ENCODE measurements at places on chromosomes 7 and 10.

GRCh38 chr10:127198307-127198706, 1.9 kb upstream of the INSYN2A start:
- DNase-seq = no peak

- DNase-seq = no peak
Measured at GRCh38 chr10:55897490-55897921, 463.6 kb downstream of the ZWINT start.

- DNase-seq = no peak
Measured at GRCh38 chr10:12384906-12385305, 35.6 kb downstream of the CAMK1D start.

- DNase-seq = no peak
Measured at GRCh38 chr10:78139341-78139740, 105.7 kb downstream of the RPS24 start.

DNA sequence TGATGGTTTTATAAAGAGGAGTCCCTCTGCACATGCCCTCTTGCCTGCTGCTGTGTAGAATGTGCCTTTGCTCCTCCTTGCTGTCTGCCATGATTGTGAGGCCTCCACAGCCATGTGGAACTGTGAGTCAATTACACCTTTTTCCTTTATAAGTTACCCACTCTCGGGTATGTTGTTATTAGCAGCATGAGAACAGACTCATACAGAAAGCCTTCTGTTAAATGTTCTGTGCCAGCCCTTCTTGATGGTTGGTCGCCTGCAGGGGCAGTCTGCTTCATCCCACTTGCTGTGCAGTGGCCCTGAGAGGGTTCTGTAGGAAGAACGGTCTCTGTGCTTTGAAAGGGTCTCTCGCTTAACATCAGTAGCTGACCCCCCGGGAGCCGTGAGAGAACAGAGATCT, 248.9 kb upstream of the IGFBP3 start:
- DNase-seq = no peak

DNA sequence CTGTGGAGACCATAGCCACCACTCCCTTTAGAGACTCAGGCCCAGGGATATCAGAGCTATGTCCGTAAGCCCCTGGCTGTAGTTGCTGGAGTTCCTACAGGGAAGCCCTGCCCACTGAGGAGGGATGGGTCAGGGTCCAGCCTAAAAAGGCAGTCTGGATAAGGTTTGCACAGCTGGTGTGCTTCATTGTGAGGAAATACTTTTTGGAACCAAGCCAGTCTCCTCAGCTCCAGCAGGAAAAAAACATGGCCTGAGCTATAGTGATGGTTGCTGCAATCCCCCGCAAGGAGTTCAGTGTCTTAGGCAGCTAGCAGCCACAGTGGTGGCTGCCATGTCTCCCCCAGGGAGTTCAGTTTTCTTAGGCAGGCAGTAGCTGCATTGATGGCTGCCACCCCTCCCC, 52.6 kb upstream of the CYP2C8 start:
- DNase-seq = no peak

GRCh38 chr10:132849546-132850031, 63.6 kb upstream of the NKX6-2 start:
- DNase-seq = no peak

GRCh38 chr7:100486753-100487446, 3.2 kb downstream of the NYAP1 start:
- no peak for DNase-seq

- DNase-seq = no peak
Measured at GRCh38 chr10:128625926-128626325, 499.7 kb upstream of the MKI67 start.

DNA sequence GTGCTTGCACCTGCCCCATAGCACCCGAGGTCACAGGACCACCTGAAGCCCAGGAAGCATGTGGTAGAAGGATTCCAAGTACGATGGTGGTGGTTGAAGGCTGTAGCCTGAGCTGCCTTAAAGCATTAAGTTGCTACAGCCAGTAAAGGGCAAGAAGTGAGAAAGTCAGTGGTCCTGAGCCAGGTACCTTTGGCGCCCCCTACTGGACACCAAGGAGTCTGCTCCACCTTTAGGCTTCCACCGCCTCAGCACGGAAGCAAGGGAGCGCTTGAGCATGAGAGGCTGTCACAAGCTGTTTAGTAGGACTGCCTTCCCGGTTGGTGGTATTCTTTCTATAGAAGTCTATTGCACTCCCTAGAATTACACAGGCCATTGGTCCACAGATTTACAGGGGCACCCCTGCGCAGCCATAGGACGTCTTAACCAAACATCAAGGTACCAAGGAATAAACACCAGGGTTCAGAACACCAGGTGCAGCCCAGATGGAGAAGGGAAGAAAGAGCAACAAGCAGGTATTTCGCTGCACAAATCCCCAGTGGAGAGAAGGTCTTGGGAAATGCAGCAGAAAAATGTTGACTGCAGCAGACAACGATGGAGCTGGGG, 2.2 kb downstream of the CRTAC1 start:
- peak; percentile 51 for DNase-seq

DNA sequence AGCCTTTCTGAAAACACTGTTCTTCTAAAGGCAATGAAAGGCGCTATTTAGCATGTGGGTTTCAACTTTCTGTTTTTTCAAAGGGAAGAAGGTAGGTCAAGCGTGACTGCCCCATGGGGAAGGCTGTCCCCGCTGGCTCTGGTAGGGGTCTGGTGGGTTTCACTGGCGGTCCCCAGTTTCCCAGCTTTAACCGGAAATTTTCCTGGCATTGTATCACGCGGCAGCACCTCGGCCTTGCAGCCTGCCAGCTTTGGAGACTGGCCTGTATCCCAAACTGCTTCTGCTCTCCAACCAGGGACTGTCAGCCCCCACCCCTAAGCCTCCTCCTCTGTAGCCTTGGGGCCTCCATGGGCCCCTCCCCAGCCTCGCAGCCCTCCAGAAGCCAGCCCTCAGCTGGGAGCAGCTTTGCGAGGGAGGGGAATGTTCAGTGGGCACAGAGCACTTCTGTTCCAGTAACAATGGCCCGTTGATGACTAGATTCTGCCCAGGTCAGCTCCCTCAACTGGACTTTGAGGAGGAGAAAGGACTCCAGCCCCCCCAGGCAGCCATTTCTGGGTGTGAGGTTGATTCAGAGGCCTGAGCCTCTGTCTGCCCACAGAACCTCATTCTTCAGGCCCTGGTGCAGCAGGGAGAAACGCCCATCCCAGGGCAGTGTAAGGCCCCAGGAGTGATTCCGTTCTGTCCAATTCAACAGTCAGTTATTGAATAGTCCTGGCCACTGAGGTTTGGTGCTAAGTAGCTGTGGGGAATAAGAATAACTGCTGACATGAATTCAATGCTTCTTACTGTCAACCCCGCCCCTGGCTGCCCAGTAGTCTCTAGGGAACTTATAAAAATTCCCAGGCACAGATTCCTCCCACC, 17.1 kb downstream of the CHST3 start:
- DNase-seq = no peak

GRCh38 chr10:28367929-28368484, 65.1 kb upstream of the MPP7 start:
- peak; percentile 51 for DNase-seq

GRCh38 chr7:25669281-25669781, 441.0 kb upstream of the NPVF start:
- DNase-seq = no peak

DNA sequence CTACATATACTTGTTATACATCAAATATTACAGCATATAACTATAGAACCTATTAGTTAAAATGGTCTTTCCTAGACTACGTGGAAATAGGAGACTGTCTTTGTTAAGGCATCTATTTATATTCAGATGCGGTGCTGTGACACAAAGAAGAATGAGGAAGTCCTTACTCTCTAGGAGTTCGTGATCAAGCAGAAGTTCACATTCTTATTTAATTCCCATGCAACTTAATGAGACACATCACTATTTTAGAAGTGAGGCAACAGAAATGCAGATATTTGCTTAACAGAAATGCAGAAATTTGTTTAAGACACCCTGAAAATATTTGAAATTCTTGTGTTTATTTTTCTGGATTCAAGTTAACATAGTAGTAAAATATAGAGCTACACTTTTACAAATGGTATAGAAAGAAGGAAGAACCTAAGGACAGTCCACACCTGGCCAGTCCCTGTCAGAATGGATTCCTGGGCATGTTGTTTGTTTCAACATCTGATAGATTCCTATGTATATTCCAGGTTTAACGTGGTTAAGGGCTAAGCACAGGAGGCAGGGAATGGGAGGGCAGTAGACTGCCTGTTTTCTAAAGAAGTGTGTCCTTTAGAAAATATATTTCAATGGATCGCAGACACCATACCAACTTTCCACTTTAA, 70.6 kb upstream of the NXPH1 start:
- DNase-seq = no peak

DNA sequence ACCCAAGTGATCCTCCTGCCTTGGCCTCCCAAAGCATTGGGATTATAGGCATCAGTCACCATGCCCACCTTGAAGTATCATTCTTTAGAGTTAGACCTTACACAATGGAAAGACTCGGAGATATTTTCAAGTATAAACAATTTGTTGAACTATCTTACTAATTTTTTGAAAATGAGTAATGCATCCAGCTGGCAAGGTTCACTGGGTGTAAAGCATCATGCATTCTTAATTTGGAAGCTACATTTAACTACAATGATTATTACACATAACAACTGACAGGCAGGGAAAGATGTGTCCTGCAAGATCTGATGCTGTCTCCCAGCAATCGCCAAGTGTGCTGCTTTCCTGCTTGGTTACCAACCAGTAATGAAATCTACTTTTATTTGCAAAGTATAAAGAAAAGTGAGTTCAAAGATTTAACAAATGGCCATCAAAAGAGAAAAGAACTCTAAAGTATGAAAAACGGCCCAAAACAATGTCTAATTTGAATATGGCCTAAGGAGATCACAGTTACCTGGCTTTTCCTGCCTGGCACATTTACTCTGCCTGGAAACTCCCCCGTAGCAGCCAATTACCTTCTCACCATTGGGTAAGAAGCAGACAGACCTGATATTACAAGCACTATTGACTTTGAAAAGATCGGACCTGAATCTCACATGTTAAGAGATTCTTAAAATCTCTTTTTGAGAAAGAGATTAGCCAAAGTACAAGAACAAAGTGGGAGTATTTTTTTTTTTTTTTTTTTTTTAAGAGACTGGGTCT, 59.3 kb upstream of the NMT2 start:
- no peak for DNase-seq

GRCh38 chr7:45001138-45001694, 1.2 kb downstream of the CCM2 start:
- peak; percentile 55 for DNase-seq

DNA sequence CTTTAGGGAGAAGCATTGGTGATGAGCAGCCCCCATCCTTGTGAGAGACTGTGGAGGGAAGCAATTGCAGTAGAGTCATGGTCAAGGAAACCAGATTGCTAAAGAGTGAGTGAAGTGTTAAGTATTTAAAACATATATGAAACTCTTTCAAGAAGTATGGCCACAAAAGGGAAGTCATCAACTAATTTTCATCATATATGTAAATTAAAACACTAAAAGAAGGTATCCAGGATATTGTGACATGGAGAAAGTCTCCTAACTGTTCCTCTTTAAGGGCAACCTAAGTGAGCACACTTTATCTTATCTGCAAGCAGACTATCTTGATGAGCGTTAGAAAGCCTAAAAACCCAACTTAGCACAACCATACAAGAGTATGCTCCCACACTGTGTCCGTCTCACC, 69.7 kb downstream of the CD36 start:
- DNase-seq = no peak

- DNase-seq = no peak
Measured at GRCh38 chr10:97505152-97505551, 6.4 kb downstream of the UBTD1 start.

DNA sequence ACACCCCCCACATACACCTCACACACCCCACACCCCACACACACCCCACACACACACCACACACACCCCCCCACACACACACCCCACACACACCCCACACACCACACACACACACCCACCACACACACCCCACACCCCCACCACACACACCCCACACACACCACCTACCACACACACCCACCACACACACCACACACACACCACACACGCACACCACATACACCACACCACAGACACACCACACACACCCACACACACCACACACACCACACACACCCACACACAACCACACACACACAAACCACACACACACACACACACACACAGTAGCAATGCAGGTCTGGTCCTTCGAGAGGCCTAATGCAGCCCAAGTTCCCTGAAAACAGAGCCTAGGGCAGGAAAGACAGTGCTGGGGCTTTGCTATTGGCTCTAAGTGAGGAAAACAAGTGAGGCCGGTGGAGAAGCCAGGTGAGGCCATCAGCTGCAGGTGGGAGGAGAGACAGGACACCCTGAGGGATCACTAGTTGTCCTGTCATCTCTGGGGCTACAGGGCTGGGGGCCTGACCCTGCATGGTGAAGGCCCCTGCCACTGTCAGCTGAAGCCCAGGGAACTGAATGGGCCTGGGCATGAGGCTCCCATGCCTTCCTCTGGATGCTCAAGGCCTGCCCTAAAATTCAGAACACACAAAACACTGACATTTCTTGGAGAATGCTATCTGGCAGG, 92.6 kb downstream of the CYTH3 start:
- DNase-seq = no peak

GRCh38 chr10:1608851-1609647, 128.3 kb downstream of the ADARB2 start:
- no peak for DNase-seq

Measured in CD4-positive, alpha-beta T cell (primary cell).